Testis (tissue), 5 donors: ENCODE measurements at places on chromosomes 7 and 10. TPM values are rescaled to one million over a fixed set of nuclear protein-coding genes. Genes with fewer than 3 reads are reported as not detected.

- DNase-seq: peak; percentile 65
- H3K4me1 ChIP-seq: peaks cover 12% of the 10 kb centered on the region
- no peak overlapping the region for H3K4me3 ChIP-seq
- H3K27me3 ChIP-seq: no peaks in the 10 kb centered on the region
- H3K27ac ChIP-seq: no peak overlapping the region
- H3K36me3 ChIP-seq: no peaks in the 10 kb centered on the region
These were observed 99.9 kb downstream of the CUBN start for GRCh38 chr10:17029581-17030271.

DNA sequence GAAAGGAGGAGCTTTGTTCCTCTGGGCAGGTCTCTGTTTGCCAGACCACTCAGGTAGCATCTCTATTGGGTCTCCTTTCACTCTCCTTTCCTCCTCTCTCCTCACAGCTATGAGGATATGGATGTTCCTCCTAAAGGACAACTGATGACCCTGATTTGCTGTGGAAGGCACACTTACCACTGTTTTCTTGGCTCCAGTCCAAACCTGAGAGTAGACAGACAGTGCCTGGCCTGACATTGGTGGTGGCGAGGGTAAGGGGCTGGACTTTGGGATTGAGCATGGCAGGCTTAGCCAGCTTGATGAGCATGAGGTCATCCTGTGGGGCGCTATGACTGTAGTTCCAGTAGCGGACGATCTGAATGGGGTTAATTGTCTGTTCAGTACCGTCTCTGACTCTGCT, 3.6 kb downstream of the PRSS37 start:
- H3K4me3 ChIP-seq: no peak overlapping the region
- no peaks in the 10 kb centered on the region for H3K4me1 ChIP-seq
- H3K27ac ChIP-seq: no peak overlapping the region
- H3K36me3 ChIP-seq: no peaks in the 10 kb centered on the region

DNA sequence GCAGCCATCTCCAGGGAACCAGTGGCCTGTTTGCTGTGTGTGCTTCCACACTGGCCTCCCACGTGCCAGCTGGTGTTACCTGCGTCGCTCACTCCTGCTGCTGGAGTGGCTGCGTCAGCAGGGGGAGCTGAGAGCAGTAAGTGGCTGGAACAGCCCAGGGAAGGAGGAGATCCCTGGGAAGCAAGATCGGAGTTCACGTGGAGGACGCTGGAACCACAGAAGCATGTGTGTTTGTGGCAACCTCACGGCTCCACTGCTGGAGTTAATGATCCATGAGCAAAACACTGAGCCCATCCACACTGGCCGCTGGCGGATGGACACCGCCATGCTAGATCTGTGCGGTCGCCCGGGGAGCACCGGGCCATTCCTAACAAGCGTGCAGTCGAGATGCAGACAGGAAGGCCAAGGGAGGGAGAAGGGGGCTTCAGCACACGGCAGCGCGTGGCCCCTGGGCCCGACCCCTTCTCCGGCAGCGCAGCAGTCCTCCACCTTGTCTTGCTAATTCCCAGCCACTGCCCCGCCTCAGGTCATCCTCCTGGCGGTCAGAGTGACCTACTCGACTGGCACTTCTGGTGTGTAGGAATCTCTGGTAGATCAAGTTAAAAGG, 68.5 kb upstream of the EEPD1 start:
- no peak overlapping the region for H3K27ac ChIP-seq
- H3K4me1 ChIP-seq: no peaks in the 10 kb centered on the region
- H3K4me3 ChIP-seq: no peak overlapping the region
- H3K36me3 ChIP-seq: no peaks in the 10 kb centered on the region

GRCh38 chr7:135341049-135341448, 107.4 kb downstream of the STRA8 start:
- DNase-seq: no peak
- H3K27me3 ChIP-seq: no peaks in the 10 kb centered on the region
- no peaks in the 10 kb centered on the region for H3K4me1 ChIP-seq
- no peak overlapping the region for H3K4me3 ChIP-seq

DNA sequence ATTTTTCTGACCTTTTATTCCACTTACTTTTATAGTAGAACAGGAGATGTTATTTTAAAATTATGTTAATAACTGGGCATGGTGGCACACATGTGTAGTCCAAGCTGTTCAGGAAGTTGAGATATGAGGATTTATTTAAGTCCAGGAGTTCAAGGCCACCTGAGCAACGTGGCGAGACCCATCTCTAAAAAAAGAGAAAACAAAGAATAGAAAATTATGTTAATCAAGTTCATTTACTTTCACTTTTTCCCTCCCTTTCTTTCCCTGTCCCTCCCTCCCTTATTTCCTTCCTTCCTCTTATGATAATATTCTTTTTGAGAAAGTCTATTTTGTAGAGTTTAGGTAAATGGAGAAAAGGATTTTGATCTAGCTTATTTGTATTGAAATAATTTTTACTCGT, 48.9 kb upstream of the HELLS start:
- no peaks in the 10 kb centered on the region for H3K27me3 ChIP-seq
- no peaks in the 10 kb centered on the region for H3K4me1 ChIP-seq
- no peak for DNase-seq
- H3K4me3 ChIP-seq: no peak overlapping the region
- no peaks in the 10 kb centered on the region for H3K36me3 ChIP-seq

CLDN3 gene
- 5.1 TPM for total RNA-seq
